Fibroblast of skin of scalp (primary cell): ENCODE measurements at places on chromosomes 1 and 21.

DNA sequence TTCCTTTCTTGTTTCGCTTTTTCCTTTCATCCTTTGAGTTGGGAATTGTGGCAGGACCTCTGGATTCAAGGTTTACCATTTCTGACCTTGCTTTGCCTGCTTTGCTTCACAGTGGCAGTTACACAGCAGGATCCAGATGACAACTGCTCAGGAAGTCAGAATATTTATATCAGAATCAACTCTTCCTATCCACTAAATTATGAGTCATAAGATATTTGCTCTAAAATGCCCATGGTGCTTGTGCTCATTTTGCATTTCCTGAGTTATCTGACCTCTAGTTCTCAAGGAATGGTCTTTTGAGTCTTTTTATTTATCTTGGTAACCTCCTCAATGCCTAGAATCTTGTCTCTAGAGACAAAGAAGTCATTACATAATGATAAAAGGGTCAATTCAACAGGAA, 290.8 kb downstream of the LRRC7 start:
- DNase-seq: no peak

DNA sequence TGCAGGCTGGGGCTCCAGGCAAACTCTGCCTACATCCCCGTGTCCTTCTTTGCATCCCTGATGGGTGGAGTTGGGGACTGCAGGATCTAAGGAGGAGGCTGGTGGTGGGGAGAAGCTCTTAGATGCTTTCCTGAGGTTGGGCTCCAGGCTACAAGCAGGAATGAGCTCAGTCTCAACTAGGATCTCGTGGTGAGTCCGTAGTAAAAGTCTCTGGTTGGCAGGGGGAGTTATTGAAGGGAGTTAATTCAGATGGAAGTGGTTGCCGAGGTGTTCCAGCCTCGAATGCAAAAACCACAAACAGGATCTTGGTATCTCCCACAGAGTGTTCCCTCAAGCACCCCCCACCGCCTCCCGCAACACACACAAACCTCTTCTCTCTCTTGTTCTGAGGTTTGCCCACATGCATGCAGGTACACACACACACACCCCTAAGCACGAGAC, 35.0 kb downstream of the TMCC2 start:
- peak; percentile 37 for DNase-seq

DNA sequence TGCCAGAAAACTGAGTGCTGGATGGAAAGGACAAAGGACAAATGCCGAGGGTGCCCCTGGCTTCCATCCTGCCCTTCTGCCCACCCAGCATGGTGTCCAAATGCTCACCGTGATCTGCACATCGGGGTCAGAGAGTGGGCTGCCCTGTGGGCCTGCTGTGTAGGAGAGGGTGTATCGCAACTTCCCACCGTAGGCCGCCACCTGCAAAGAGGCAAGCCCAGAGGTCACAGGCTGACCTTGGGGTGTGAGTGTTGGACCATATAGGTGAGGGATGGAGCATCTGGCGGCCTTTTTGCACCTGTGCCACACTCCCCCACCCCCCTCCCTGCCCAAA, 53.5 kb downstream of the LDLRAD2 start:
- DNase-seq: no peak

GRCh38 chr1:214958486-214958885, 124.1 kb upstream of the KCNK2 start:
- peak; percentile 62 for DNase-seq

DNA sequence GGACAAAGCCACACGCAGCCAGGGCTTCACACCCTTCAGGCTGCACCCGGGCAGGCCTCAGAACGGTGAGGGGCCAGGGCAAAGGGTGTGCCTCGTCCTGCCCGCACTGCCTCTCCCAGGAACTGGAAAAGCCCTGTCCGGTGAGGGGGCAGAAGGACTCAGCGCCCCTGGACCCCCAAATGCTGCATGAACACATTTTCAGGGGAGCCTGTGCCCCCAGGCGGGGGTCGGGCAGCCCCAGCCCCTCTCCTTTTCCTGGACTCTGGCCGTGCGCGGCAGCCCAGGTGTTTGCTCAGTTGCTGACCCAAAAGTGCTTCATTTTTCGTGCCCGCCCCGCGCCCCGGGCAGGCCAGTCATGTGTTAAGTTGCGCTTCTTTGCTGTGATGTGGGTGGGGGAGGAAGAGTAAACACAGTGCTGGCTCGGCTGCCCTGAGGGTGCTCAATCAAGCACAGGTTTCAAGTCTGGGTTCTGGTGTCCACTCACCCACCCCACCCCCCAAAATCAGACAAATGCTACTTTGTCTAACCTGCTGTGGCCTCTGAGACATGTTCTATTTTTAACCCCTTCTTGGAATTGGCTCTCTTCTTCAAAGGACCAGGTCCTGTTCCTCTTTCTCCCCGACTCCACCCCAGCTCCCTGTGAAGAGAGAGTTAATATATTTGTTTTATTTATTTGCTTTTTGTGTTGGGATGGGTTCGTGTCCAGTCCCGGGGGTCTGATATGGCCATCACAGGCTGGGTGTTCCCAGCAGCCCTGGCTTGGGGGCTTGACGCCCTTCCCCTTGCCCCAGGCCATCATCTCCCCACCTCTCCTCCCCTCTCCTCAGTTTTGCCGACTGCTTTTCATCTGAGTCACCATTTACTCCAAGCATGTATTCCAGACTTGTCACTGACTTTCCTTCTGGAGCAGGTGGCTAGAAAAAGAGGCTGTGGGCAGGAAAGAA, 8.1 kb downstream of the PSRC1 start:
- DNase-seq: peak; percentile 54
